ENCODE measurements at places on chromosomes 6 and 20. TPM values are rescaled to one million over a fixed set of nuclear protein-coding genes. Genes with fewer than 3 reads are reported as not detected.

DNA sequence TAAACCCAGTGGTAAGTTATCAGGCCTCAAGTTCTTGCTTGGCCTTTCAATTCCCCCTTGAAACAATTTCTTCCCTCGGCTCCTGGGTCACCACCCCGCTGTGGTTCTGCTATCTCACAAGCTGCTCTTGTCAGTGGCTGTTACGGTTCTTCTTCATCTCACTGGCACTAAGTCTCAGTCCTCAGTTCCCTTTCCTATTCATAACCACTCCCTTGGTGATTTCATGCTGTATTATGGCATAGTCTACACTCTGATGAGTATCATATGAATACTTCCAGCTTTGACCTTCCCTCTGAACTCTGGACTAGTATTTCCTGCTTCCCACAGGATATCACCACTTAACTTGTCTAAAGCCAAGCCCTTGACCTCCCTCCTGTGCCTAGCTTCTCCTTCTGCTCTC, 7.9 kb downstream of the TAAR1 start:
- H3K27me3 ChIP-seq, result no peaks in the 10 kb centered on the region
- no peak overlapping the region for H3K27ac ChIP-seq
- H3K36me3 ChIP-seq, result no peaks in the 10 kb centered on the region

- peak overlapping the region; percentile 64 for H3K4me3 ChIP-seq
- no peaks in the 10 kb centered on the region for H3K27me3 ChIP-seq
- peak; percentile 86 for DNase-seq
- H3K4me1 ChIP-seq, result peaks cover 27% of the 10 kb centered on the region
These were observed 37.6 kb downstream of the ZMYND8 start for GRCh38 chr20:47318586-47319516.

HAO1 gene
- total RNA-seq, result not detected

PCK1 gene
- not detected for total RNA-seq

All from endodermal cell (in vitro differentiated cells).